ENCODE measurements at places on chromosomes 1 and 21. TPM values are rescaled to one million over a fixed set of nuclear protein-coding genes. Genes with fewer than 3 reads are reported as not detected.

PRRX1 gene
- total RNA-seq, result 439 TPM

NME7 gene
- 34.7 TPM for total RNA-seq

OR2L2 gene
- total RNA-seq, result under 0.01 TPM

HSPA6 gene
- total RNA-seq, result 1.3 TPM

SEC16B gene
- total RNA-seq, result 6.0 TPM

FBXO2 gene
- 4.2 TPM for total RNA-seq

SPATA46 gene
- not detected for total RNA-seq

HPDL gene
- 0.39 TPM for total RNA-seq

IVL gene
- not detected for total RNA-seq

BACE2 gene
- total RNA-seq, result 65.1 TPM

ATP6V1G3 gene
- not detected for total RNA-seq

Measured in articular chondrocyte of knee joint (primary cell).